Activated T-cell treated with anti-CD3 and anti-CD28 coated beads for 4 hours (primary cell): ENCODE measurements at places on chromosomes 4 and X.

DNA sequence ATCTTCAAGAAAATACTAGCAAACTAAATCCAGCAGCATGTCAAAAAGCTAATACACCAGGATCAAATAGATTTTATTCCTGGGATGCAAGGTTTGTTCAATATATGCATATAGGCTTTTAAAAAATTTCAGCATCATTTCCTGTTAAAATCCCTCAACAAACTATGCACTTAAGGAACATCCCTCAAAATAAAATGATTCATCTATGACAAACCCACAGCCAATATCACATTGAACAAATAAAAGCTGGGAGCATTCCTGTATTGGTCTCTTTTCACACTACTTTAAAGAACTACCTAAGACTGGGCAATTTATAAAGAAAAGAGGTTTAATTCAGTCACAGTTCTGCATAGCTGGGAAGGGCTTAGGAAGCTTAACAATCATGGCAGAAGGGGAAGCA, 726.7 kb downstream of the GRXCR1 start:
- no peak for DNase-seq

DNA sequence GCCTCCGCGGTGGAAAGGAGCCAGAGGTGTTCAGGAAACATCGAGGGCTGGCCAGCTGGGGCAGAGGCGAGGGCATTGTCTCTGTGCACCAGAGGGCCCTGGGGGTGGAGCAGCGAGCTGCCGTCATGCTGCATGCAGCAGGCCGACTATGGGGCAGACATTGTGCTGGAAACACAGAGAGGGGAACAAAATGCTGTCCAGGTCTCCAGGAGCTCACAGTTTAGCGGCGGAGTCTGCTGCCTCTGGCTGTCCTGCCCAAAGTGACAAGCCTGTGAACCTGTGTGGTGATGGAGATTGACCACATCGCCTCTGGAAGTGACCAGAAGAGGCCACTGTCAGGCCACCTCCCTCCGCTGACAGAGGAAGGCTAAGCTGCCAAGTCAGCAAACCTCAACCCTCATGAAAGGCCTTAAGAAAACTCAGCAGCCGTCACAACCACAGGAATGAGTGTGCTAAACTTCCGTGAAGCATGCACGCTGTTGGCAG, 20.1 kb upstream of the SASH3 start:
- no peak for DNase-seq

DNA sequence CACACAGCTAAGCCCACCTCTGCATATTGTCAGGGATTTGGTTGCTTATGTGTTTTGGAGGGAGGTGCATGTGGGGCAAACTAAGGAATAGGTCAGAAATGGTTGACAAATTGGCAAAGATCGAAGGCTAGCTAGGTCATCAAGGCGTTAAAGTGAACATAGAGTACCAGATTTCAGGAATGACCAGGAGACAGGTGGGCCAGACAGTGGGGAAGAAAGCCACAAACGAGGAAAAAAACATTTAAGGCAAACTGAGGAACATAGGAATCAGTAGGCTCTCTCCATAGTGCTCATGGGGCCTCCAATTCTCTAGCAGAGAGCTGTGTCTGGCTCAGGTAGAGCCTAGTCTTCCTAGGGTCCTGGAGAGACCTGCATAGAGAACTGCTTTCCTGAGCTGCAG, 57.4 kb downstream of the CNGA2 start:
- no peak for DNase-seq

- DNase-seq: no peak
Observed at GRCh38 chrX:119375561-119375960, 23.6 kb upstream of the SLC25A43 start.

- DNase-seq: no peak
Observed at GRCh38 chr4:19262467-19262866, 989.2 kb upstream of the SLIT2 start.

DNA sequence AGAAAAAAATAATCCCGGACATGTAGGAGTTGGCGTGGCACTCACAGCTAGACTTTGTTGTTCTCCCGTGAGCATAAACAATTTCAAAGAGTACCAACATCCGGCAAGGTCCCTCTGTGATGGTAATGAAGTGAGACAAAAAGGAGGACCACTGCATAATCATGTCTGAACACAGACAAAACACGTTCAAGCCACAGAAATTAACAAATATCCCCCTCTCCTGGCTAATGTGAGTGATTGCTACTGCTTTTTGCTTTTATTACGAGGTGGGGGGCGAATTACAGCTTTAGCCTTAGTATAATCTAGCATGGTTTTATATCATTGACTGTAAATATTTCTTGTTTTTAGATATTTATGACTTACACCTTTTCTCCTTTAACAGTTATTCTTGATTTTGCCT, 118.5 kb downstream of the PLS3 start:
- no peak for DNase-seq

GRCh38 chrX:83509254-83509801, 1.2 kb downstream of the POU3F4 start:
- DNase-seq: no peak

GRCh38 chrX:39633293-39633692, 464.5 kb downstream of the BCOR start:
- no peak for DNase-seq

GRCh38 chr4:143357161-143357845, 20.6 kb downstream of the GAB1 start:
- no peak for DNase-seq

DNA sequence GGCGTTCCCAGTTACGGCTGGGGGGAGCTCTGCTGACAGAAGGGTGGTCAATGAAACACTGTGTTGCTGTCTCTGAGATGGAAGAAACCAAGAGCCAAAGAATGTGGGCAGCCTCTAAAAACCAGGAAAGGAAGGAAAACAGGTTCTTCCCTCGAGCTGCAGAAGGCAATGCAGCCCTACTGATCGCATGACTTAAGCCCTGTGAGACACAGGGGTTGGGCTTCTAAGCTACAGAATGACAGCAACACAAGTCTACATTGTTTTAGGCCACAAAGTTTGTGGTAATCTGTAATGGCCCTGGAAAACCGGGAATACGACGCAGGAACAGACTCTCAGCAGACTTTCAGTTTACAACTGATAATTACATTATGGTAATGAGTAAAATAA, 38.2 kb upstream of the MTNR1A start:
- no peak for DNase-seq

DNA sequence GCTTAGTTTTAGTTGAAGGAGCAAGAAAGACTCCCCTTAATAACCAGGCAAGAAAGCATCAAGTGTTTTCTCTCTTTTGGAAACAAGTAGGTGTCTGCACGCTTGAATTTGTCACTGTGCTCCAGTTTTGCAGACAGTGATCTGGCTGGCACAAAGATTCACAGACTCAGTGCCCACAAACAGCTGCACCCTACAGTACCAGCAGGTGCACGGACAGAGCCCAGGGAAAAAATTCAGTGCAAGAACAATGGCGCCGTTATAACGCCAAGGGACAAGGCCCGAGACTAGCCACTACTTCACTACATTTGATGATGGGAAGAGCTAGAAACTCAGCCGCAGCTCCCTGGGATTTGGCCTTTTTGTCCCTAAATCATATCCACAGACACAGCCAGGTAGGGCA, 56.0 kb downstream of the ZNF827 start:
- DNase-seq: no peak

- DNase-seq: no peak
Observed at GRCh38 chr4:86096373-86096772, 263.5 kb downstream of the MAPK10 start.

DNA sequence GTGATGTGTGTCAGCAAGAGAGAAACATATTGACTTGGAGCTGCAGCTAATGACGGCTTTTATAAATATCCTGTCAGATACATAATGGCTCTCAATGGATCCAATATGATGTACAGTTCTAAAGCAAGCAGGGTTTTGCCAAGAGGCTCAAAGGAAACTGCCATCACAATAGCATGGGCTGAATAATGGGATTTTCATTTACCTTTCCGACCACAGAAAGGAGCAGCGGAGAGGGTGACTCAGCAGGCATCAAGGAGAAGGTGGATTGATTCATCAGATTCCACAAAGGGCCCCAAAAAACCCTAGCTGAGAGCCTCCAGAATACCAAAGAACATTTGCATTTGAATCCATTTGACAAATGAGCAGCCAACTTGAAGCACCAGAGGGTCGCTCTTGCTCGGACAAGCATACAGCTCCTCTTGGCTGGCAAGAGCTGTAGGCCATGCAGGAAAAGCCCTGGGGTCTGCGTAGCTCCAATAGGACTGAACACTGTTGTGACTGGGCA, 355.7 kb upstream of the NOCT start:
- no peak for DNase-seq

DNA sequence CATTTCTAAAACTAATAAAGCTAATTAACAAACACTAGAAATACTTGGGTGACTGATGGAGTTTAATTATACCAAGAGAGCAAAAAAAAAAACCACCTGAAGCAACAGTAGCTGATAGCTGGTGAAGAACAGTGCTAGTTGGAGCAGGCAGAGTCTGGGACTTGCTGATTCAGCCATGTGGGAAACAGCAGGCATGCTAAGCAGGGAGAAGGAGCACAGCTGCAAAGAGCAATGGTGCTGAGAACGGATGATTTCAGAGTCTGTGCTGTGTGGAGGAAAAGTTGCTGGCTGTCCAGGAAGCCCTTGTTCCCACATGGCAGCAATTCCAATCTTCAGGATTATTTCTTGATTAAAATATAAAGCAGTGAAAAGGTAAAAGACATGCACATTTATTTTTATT, 68.8 kb downstream of the NPY1R start:
- no peak for DNase-seq

- DNase-seq: no peak
Observed at GRCh38 chr4:156738766-156739165, 232.8 kb downstream of the PDGFC start.

DNA sequence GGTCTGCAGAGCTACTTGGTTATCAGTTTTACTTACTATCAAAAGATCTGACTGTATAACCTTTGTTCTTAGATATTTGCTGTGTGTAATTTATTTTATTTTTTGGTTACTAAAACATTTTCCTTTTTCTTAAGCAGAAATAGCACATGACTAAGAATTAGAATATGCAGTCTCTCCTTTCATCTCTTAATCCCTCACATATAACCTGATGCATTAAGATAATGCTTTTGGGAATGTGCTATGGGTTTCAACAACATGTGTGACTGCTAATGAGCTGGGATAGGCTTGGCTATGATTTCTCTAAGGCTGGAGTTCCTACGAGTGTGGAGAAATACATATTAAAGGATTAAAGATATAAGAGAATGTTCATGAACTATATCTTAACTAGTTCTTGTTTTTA, 41.5 kb downstream of the SHROOM3 start:
- no peak for DNase-seq

DNA sequence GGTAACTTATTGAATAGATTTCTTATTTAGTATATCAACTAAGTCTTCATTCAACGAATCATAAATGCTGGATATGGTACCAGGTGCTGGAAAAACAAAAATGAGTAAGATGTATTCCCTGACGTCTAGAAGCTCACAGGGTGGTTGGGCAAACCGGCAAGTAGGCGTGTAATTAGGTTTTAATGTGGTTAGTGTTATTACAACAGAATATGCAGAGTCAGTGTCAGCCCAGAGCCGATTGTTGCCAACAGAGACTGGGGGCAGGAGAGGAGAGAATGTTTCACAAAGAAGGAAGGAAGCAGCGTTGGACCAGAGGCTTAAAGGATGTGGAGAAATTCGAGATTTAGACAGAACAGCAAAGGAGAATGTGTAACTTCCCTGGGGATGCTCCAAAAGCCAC, 111.7 kb downstream of the TENM3 start:
- DNase-seq: no peak

- DNase-seq: no peak
Observed at GRCh38 chr4:38166768-38167167, 206.6 kb downstream of the PTTG2 start.

DNA sequence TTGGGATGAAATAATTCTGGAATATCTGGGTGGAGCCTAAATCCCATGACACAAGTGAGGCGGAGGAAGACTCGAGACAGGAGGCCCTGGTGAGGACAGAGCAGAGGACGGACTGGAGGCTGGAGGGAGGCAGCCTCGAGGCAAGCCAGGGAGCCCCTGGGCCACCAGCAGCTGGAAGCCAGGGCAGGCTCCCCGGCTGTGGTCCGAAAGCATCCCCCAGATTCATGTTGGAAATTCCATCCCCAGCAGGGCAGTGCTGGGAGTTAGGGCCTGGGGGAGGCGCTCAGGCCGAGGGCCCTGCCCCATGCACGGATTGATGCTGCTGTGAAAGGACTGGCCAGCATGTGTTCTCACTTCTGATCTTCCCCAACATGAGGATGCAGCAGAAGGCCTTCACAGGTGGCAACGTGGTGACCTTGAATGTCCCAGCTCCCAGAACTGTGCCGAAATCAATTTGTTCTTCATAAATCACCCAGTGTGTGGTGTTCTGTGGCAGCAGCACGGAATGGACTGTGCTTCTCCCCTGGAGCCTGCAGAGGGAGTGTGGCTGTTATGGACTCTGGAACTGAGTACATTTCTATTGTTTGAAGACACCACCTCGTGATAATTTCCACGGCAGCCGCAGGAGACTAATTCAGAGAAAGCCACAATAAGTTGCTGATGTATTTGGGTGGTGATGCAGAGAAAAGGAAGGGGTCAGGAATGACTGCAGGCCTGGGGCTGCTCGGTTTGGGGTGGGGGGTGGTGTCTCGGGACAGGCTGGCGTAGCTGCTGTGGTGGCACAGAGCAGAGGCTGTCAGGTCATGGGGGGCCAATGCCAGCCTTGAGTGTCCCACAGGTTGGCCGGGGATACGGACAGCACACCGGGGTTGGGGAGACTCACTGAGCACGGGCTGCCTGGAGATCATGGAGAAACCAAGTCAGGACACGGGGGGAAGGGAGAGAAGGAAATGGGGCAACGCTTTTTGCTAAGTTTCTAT, 56.9 kb downstream of the PCGF3 start:
- no peak for DNase-seq

DNA sequence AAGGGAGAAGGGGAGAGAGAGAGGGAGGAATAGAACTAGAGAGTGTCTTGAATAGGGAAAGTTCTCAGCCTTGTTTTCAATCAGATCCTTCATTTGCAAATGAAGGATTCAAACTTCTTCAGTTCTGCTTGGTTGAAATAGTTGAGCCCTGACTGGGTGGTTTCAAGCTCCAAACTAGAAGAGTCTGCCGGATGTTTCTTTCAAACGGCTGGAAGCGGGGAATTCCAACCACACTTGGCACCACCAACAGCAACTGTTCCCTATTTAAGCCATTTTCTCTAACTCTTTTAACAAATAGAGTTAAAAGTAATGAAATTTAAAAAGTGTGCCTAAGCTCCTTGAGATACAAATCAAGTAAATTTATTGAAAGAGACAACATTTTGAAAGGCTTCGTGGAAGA, 67.5 kb upstream of the DDX60 start:
- no peak for DNase-seq
